Stimulated activated CD8-positive, alpha-beta memory T cell treated with anti-CD3 and anti-CD28 coated beads, Interleukin-4, amount 100 ng/mL, for 24 hours (primary cell): ENCODE measurements at places on chromosomes 4 and X.

- no peak for DNase-seq
These were observed 31.8 kb upstream of the LIMCH1 start for GRCh38 chr4:41506130-41506529.

DNA sequence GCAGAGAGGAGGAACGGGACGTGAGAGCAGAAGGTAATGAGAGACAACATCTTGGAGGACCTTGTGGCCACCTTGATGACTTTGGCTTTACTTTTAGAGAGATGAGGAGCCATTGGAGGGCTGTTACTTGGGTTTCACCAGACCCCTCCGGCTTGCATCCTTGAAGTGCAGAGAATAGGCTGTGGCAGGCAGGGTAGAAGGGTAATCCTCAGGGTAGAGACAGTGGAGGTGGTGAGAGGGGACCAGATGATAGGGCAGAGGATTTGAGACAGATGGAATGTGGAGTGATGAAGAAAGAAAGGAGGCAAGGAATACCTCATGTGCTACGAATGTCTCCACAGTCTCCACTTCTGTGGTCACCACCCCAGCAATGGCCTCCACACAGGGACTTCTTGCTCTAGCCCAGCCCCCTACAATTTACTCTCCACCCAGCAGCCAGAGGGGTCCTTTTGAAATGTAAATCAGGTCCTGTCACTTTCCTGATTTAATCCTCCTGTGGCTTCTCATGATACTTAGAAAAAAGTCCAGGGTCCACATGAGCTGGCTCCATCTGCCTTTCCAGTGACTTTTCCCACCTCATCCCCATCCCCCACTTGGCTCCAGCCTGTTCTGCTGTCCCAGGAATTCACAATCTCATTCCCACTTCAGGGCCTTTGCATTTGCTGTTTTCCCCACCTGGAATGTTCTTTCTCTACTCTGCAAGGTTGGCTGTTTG, 115.0 kb downstream of the PJA1 start:
- no peak for DNase-seq

DNA sequence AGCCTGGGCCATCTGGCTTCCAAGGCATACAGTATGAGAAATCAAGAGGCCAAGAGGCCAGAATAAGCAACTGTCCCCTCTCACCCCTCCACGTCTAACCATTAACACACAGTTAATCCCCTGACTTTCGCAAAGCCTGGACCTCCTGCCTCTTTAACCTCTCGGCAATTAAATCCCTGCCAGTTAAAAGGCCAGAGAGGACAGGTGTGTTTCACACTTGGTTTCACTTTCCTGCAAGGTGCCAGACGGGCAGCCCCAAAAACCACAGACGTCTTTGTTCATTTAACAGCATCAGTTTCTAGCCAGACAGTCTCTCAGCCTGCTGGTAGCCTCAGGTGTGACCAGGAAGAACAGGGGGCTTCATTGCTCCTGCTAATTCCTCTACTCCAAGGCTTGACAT, 91.1 kb upstream of the KIT start:
- DNase-seq = no peak

- DNase-seq = no peak
These were observed 86.8 kb downstream of the GATB start for GRCh38 chr4:151673908-151674520.

DNA sequence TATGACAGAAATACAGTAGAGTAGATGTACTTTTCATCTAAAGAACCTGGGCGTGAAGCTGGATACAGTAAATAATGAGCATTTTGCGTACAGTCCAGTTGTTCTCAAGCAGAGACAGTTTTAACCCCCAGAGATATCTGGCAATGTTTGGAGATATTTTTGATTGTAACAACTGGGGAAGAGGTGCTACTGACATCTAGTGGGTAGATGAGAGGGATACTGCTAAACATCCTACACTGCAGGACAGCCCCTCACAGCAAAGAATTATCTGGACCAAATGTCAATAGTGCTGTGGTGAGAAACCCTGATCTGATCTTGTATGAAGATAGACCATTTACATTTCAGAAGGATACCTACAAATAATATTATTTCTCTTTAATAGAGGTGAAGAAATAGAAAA, 200.2 kb upstream of the FAM47A start:
- no peak for DNase-seq

- DNase-seq = no peak
These were observed 131.3 kb upstream of the AP1S2 start for GRCh38 chrX:15985937-15986336.

DNA sequence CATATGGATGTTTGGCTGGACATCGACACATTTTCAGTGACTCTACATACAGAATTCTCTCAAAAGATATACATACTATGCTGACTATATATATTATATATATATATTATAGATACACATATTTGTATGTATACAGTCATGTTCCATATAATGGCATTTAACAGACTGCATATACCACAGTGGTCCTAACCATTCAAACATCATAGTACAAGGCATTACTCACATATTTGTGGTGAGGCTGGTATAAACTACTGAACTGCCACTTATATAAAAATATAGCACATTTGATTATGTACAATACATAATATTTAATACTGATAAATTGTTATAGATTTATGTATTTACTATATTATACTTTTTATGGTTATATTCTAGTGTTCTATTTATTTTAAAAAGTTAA, 168.5 kb downstream of the IL15 start:
- no peak for DNase-seq
